Stimulated activated naive CD4-positive, alpha-beta T cell treated with Interleukin-2 at 50 U/mL for 16 hours (primary cell): ENCODE measurements at places on chromosomes 13 and 19.

DNA sequence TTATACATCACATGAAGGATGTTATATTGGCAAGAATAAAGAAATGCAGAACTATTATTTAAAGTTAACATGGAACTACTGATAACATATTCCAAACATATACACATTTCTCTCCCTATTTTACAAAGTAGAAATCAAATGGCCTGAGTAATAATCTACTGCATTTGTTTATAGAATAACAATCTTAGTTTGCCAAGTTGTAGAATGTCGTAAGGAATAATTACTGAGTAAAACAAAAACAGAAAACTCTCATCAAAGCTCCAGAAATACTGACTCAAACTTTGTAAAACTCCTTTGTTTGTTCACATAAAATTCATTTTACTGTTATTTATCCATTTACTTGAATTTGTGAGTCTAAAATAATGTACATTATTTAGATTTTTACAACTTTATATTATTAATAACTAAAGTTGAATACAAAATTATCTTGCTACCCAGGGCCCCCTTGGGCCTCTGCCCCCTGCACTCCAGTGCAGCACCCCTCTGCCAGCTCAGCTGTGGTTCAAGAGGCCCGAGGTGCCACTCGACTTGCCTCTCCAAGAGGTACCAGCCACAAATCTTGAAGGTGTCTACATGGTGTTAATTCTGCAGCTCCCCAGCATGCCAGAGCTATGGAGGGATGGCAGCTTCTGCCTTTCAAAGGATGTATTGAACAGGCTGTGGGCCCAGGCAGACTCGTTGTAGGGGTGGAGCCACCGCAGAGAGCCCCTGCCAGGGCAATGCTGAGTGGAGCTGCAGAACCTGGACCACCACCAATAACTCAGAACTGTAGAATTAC, 2819.7 kb downstream of the PCDH9 start:
- no peak for DNase-seq

- DNase-seq: no peak
Observed at GRCh38 chr13:46182491-46182877, 507 bp upstream of the LCP1 start.

DNA sequence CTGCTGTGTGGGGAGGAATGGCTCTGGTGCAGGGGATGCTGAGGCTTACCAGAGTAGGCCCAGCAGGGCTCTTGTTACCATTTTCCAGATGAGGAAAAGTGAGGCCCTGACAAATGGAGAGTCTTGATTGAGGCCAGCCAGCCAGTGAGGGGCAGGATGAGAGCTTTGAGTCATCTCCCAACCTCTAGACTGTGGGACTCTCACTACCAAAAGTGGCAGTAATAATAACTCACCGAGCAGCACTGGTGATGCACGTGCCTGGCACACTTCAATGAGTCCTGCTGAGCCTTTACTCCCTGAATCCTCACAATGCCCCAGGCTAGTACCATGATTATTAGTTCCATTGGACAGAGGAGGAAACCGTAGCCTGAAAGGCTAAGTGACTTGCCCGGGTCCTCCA, 7.8 kb downstream of the CIC start:
- DNase-seq: peak; percentile 37

DNA sequence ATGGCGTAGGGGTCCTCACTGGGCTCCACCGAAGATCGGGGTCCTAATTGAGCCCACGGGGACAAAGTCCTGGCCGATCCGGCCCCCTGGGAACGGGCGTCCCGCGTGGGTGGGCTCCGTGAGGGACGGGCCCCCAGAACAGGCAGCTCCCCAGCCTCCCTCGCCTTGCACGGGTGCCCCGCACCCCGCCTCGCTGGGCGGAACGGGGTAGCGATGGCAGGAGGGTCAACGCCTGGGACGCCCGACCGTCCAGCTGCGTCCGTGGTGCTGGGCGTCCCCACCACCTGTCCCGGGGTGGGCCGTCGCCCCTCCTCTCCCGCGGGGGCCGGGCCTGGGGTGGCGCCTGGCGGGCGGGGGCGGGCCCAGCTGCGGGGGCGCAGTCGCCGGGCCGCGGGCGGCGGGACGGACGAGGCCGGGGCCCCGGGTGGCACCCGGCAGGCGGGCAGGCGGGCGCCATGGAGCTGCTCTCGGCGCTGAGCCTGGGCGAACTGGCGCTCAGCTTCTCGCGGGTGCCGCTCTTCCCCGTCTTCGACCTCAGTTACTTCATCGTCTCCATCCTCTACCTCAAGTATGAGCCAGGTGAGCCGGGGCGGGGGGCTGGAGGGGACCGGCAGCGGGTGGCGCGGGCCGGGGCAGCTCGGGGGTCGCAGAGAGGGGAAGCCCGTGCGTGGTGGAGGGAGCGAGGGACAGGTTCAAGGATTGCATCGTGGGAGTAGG, at the start of gene TMEM38A:
Gene TMEM38A, plus strand, starts transcription at position 377 of the 717 bp plus-strand sequence. Its CDS starts 79 bp downstream, at position 456.
- peak; percentile 18 for DNase-seq

- DNase-seq: no peak
Observed at GRCh38 chr13:39496506-39496905, 106.5 kb downstream of the LHFPL6 start.

DNA sequence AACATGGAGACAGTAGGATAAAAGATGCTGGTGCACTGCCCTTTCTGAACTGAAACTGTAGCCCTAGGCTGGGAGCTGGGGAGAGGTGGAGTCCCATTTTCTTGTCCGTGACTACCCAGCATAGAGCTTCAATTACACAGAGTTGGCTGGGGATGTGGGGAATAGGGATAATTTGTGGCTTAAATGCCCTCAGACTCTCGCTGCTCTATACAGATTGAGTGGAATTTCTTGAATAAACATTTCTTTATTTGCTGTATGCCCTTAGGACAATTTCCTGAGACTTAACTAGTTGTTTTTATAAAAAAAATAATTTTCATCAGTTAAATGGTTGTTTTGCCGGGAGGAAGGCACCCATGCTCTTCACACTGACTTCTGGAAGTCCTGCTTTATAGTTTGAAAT, 7.2 kb downstream of the IGFL2 start:
- no peak for DNase-seq

GRCh38 chr13:32007494-32007893, 24.1 kb upstream of the FRY start:
- no peak for DNase-seq

DNA sequence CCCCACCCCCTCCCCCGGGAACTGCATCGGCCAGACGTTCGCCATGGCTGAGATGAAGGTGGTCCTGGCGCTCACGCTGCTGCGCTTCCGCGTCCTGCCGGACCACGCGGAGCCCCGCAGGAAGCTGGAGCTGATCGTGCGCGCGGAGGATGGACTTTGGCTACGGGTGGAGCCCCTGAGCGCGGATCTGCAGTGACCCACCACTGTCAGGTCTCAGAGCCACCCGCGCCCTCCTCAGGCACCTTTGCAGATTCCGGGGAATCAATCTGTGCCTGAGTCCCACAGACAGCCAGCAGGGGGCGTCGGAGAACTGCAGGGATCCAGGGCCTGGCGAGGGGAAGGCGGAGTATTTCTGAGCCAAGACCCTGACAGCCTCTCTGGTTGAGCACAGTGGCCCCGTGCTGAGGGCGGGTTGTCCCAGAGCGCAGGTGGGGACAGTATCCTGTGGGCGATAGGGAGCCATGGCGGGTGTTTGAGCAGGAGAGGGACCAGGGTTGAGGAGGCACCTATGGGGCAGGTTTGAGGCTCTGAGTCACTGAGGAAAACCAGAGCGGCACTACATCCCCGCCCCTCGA, 30.4 kb upstream of the CYP4F8 start:
- DNase-seq: peak; percentile 78

DNA sequence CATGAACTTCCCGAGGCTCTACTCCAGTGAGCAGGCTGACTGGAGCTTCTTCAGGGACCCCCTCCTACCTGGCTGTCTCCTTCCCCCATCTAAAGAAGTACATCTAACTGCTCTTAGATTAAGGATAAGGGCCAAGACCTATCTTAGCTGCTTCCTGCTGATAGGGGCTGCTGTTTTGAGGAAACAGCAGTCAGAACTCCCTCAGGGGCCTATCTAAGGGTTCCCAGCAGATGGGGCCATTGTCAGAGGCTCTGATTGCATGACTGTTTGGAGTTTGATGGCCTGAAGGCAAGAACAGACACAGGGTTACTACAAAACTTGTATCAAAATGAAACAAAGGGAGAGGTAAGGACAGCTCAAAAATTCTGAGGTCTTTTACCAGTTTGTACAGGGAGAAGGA, 2636.9 kb upstream of the PCDH20 start:
- DNase-seq: no peak

DNA sequence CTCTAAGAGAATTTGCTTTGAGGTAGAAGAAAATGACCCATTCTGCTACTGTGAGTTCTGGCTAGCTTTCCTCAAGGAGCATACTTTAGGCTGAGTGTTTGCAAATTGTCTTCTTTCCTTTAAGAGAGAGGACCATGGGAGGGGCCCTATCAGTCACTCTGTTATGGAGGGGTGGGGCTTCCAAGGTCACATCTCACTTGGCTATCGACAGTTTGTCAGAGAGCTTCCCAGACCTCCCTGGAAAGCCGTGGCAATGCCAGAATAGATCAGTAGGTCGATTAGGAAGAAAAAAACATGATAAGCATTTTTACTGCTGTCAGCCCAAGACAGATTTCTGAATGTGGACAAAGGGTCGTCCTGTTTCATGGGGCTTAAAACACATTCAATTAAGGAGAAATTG, 93.3 kb downstream of the OXGR1 start:
- no peak for DNase-seq

DNA sequence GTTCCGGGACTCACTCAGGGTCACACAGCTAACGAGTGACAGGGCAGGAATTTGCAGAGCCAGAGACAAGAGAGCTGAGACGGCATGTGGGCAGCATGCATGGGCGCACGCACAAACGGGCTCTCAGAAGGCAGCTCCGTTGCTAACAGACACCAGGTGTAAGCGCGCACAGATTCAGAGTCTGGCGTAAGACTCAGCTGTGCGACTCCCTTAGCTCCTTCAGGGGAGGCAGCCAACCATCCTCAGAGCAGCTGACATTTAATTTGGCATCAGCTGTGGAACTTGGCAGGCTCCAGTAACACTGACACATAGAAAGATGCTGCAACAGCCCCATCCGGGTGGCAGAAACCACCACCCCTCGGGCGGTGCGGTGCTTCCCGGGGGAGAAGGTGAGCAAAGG, 7.5 kb upstream of the TM6SF2 start:
- DNase-seq: no peak

DNA sequence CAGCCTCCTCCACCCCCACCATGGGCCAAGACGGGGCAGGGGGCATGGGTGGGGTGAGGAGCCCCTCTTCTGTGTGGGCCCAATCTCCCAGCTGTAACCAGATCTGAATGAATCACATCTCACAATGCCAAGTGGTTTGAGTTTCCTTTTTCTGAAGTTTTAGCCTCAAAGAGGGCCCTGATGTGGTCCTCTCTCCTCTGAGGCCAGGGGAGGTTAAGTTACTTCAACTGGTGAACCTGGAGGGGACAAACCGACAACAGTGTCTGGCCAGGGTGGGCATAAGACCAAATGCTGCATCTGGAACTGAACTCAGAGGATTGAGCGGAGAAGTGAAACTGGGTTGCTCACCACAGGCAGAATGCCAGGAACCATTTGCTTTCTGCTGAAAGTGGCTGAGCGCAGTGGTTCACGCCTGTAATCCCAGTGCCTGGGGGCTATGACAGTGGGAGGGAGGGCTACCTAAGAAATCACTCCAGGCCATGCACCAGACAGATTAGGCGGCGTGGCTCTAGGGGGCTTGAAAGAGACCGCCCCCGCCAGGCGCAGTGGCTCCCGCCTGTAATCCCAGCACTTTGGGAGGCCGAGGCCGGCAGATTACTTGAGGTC, 15.4 kb upstream of the IRGC start:
- DNase-seq: no peak

- DNase-seq: no peak
Observed at GRCh38 chr19:53461866-53462265, 5.7 kb upstream of the ZNF813 start.

DNA sequence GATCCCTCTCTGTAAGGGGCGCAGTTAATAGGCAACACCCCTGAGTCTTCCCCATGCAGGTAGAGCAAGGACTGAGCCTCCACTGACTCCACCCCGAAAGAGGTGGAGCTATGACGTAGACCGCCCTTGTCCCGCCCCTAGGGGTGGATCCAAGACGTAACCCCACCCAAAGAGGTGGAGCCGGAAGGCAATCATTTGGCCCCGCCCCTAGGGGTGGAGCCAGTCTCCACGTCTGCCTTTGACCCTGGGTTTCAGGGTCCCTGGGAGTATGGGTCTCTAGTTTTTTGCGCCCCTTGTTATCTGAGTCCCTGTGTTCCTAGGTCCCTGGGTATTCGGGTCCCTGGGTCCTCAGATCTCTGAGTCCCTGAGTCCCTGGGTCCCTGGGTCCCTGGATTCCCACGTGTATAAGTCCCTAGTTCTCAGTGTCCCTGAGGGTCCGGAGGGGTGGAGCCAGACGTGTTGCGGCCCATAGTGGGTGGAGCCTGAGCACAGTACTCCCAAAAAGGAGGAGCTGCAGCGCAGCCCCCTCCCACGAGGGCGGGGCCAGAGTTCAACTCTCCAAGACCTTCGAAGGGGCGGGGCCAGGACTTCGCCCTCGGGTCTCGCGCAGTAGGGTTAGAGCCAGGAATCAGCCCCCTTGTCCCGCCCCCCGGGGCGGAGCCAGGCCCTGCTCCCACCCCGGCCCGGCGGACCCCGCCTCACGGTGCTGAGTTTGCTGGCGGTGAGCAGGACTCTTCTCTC, 5.3 kb downstream of the DENND1C start:
- peak; percentile 14 for DNase-seq

DNA sequence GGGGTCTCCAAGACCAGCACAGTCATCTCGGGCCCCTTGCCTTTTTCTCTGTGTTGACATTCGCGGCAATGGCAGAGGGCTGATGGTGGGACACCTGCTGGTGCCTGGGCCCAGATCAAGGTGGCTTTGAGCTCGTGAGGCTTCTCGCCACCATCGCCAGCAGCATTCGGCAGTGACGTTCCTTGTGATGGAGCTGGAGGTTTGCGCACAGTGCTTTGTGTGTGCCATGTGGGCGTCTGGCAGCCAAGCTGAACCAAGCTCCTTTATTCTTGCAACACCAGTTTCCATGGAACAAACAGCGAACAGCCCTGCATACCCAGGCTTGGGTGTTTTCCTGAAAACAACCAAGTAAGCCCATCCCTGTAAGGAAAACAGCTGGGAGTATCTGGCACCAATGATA, 9.1 kb upstream of the TMEM255B start:
- DNase-seq: no peak

DNA sequence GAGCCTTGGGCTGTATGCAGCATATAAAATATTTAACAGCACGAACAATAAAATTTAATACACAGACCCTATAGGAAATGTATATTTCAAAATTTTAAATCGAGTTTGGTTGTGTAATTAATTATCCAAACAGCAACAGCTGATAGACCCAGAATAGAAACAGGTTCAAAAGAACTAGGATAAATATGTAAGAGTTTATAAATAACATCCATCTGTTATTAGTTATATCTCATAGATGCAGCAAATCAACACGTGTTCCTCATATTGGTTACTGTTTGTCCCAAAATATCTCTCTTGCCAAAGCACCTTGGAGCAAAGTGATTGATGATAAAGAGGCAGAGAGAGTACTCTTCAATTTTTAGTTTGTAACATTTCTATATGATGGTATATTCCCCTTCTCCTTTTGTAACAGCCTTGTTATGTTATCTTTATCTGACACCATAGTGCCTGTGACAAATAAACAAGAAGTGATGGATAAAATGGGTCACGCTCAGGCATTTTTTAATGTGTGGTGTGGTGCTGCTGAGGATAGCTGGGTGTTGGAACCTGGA, 260.6 kb upstream of the NBEA start:
- no peak for DNase-seq

- DNase-seq: no peak
Observed at GRCh38 chr19:33217881-33218280, 7.8 kb downstream of the SLC7A10 start.
